ENCODE measurements at places on chromosomes 2 and 18.

- no peak for DNase-seq
These were observed 13.2 kb downstream of the TSHZ1 start for GRCh38 chr18:75223687-75224347.

GRCh38 chr18:2914185-2914880, 67.5 kb downstream of the EMILIN2 start:
- no peak for DNase-seq

DNA sequence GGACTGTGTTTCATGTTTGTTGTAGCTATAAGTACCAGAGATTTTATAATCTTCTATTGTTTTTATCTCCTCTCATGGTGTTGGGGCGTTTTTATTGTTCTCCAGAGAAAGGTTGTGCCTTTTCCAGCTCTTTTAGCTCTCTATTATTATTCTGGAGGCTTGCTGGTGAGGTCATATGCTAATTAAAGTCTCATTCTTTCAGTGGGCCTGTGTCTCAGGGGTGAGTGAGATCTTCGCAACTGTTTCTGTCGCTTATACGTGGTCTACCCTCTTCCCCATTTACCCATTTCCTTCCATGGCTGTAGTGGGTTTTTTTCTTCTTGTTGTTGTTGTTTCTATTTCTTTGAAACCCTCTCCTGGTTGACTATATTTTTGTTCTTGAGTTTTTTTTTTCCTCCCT, 584.9 kb downstream of the TMEM182 start:
- DNase-seq: no peak

- DNase-seq: no peak
These were observed 2.7 kb downstream of the ENOSF1 start for GRCh38 chr18:709771-710170.

GRCh38 chr2:133666621-133667020, 98.4 kb upstream of the NCKAP5 start:
- no peak for DNase-seq

DNA sequence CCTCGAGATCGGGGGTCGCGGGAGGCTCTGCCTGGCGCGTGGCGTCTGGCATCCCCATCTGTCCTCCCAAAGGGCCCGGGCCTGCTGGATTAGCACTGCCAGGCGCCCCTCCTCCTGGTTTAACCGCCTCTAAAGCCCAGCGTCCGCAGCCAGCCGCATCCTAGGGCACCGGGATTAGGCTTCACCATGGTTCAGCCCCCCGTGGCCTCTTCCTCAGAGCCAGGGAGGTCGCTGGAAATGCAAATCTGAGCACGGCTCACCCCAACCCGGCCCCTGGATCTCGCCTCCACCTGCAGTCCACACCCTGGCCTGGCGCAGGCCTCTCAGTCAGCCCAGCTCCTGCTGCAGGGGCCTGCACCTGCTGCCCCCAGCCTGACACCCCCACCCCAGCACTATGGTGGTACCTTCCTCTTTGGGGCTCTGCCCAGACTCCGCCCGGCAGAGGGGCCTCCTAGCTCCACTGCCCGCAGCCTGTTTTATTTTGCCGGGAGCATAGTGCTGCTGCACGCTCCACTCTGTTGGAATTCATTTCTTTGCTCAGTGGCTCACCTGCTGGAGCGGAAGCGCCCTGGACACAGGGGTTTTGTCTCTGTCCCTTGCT, 13.2 kb downstream of the PRELID3A start:
- DNase-seq: no peak

GRCh38 chr2:72835403-72835802, 9.6 kb upstream of the EXOC6B start:
- no peak for DNase-seq

- DNase-seq: no peak
These were observed 36.9 kb upstream of the MEX3C start for GRCh38 chr18:51234117-51235008.

Data from H4 (cell line).